ENCODE measurements at places on chromosomes 4 and X. TPM values are rescaled to one million over a fixed set of nuclear protein-coding genes. Genes with fewer than 3 reads are reported as not detected.

The GAGE12G gene
- total RNA-seq: not detected

The ARMCX1 gene
- total RNA-seq: 33.8 TPM

- DNase-seq: no peak
Observed at GRCh38 chr4:13294961-13295605, 189.1 kb downstream of the RAB28 start.

DNA sequence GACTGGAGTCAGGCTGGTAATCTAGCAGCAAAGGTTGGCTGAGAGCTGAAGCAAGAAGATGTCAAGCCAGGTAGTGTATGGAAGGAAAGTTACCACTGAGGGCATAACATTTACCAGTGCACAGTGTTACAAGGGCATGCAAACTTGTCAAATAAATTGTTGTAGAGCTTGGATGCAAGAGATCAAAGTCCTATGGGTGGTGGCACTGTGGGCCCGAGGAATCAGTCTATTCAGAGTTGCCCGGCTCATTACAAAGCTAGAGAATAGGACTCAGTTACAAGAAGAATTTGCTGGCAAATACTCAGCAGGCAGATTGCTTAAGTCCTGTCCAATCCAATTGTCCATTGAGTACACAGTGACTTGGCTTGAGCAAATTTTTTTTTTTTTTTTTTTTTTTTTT, 2043.8 kb downstream of the ARAP2 start:
- no peak for DNase-seq

GRCh38 chr4:80054375-80054774, 18.7 kb downstream of the ANTXR2 start:
- no peak for DNase-seq

- DNase-seq: no peak
Observed at GRCh38 chr4:117466388-117466787, 381.0 kb upstream of the TRAM1L1 start.

The PNMA6F gene
- not detected for total RNA-seq

- no peak for DNase-seq
Observed at GRCh38 chrX:43003204-43003565, 225.2 kb upstream of the PPP1R2C start.

The TMEM192 gene
- total RNA-seq: 7.7 TPM

The C4orf50 gene
- total RNA-seq: 0.15 TPM

The PI4K2B gene
- 6.5 TPM for total RNA-seq

The SLITRK2 gene
- 0.09 TPM for total RNA-seq

The MAMLD1 gene
- 0.18 TPM for total RNA-seq

The CSN1S1 gene
- total RNA-seq: not detected

- no peak for DNase-seq
Observed at GRCh38 chr4:164931551-164932324, 45.7 kb downstream of the TRIM61 start.

The OPRPN gene
- total RNA-seq: not detected

DNA sequence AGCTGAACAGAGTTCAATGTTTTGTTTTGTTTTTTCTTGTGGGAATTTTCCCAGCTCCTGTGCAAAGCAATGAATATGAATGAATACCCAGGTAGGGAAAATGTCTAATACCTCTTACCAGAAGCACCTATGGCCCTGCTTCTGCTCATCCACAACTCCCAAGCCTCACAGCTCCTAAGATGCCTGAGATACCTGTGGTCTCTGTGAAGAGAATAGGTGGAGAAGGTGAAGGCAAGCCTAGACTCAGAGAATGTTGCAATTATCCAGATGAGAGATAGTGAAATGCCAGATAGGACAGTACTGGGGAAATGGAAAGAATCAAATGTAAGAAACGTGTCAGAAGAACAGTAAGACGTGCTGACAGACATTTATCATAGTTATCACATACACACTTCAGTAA, 70.2 kb upstream of the NOCT start:
- DNase-seq: no peak

DNA sequence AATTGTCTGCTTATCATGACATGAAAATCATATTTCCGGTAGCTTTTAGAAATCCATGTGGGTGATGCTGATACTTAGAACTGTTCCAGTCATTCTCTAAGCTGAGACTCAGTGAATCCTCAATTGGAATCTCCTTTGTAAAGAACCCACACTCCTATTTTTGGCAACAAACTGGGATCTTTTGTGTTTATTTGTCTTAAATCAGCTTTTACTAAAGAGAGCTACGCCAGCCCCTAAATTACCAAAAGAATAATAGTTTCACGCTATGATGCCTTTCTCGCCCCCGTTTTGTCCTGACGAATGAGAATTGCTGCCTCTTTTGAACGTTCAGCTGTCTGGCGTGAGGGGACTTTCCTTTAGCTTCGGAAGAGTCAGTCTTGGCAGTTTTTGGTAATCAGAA, 195.9 kb downstream of the SHOX start:
- no peak for DNase-seq

GRCh38 chr4:3396600-3396999, 45.2 kb upstream of the HGFAC start:
- peak; percentile 6 for DNase-seq
